ENCODE measurements at places on chromosomes 1 and 21. TPM values are rescaled to one million over a fixed set of nuclear protein-coding genes. Genes with fewer than 3 reads are reported as not detected.

ZMYM4 gene
- total RNA-seq, result 14.9 TPM

GBP1 gene
- total RNA-seq, result 9.0 TPM

KCND3 gene
- under 0.01 TPM for total RNA-seq

TGFB2 gene
- total RNA-seq, result 1.2 TPM

CSF1 gene
- total RNA-seq, result 4.9 TPM

OR2T29 gene
- not detected for total RNA-seq

S100A7 gene
- 0.42 TPM for total RNA-seq

S100A5 gene
- 0.49 TPM for total RNA-seq

CD48 gene
- not detected for total RNA-seq

CFHR2 gene
- total RNA-seq, result not detected

KRTAP13-2 gene
- not detected for total RNA-seq

CLEC20A gene
- 0.28 TPM for total RNA-seq

TAL1 gene
- total RNA-seq, result not detected

GBP7 gene
- not detected for total RNA-seq

TRIM58 gene
- total RNA-seq, result not detected

KRTAP19-1 gene
- not detected for total RNA-seq

Data from airway epithelial cell (primary cell).